AG04449 (cell line): ENCODE measurements at places on chromosomes 7 and 10.

DNA sequence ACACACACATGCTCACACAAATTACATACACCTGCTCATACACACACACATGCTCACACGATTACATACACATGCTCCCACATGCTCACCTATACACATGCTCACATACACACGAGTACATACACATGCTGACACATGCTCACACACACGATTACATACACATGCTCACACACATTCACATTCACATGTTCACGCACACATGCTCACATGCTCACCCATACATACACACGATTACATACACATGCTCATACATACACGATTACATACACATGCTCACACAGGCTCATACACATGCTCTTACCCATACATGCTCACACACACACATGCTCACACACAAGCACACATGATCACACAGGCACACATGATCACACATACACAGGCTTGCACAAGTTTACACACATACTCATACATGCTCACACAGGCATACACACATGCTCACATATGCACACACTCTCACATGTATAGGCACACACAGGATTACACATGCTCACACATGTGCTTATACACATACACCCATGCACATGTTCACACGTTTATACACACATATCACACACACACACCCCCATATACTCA, 118.5 kb downstream of the PAXIP1 start:
- DNase-seq: no peak

GRCh38 chr10:8158193-8159071, 103.9 kb downstream of the GATA3 start:
- DNase-seq: no peak

DNA sequence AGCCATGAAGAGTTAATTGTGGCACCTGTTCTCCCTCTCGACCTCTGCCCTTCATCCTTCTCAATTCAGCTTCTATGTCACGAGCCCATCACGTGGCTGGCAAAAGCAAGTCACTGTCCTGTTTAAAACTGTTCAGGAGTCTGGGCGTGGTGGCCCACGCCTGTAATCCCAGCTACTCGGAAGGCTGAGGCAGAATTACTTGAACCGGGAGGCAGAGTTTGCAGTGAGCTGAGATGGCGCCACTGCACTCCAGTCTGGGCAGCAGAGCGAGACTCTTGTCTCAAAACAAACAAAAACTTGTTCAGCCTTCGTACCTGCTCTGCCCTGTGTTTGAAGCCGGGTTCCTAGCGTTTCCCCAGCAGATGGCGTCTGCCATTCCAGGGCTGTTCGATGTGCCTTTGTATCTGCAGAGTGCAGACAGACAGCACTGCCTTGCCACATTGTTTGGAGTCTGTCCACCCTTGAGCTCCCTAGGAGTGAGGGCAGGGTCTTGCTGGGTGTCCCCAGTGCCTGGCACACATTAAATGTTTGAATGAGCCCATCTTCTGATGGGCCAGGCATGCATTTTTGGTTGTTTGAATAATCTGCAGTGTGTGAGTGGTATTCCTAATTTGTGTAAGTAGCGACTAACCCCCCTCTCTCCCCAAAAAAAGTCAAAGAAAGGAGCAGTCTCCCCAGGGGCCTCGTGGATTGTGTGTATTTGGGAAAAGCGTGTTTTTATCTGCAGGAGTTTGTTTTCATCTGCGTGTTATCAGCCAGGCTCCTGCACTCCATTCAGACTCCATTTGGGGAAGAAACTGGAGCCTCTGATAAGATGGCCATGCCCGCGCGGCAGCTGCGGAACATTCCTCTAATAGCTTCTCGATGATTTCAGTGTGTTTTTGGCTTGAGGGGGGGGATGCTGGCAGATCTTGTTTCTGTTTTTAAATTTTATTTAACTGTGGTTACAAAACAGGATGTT, 61.2 kb downstream of the DNAJB6 start:
- peak; percentile 34 for DNase-seq

DNA sequence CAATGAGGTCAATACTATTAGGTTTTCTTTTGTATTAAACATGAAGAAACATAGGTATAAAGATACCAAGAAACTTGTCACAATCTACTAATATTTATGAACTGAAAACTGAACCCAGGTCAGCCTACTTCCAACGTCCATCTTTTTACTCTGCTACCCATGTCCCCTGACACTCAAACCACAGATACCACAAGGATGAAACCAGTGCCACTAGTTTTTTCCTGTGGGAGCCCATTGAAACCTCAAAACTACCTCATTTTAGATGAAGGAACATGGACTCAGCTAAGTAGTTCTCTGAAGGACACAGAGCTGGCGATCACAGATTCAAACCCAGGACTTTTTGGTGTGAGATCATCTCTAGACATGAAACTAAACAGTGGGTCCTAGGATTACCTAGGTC, 6.8 kb downstream of the TET1 start:
- no peak for DNase-seq

GRCh38 chr7:53684693-53685092, 649.3 kb downstream of the POM121L12 start:
- no peak for DNase-seq

GRCh38 chr7:99121496-99122021, 22.3 kb downstream of the SMURF1 start:
- DNase-seq: no peak

- DNase-seq: no peak
Measured at GRCh38 chr7:7884855-7885254, 83.7 kb upstream of the GLCCI1 start.

- no peak for DNase-seq
Measured at GRCh38 chr10:128526791-128527375, 400.7 kb upstream of the MKI67 start.

DNA sequence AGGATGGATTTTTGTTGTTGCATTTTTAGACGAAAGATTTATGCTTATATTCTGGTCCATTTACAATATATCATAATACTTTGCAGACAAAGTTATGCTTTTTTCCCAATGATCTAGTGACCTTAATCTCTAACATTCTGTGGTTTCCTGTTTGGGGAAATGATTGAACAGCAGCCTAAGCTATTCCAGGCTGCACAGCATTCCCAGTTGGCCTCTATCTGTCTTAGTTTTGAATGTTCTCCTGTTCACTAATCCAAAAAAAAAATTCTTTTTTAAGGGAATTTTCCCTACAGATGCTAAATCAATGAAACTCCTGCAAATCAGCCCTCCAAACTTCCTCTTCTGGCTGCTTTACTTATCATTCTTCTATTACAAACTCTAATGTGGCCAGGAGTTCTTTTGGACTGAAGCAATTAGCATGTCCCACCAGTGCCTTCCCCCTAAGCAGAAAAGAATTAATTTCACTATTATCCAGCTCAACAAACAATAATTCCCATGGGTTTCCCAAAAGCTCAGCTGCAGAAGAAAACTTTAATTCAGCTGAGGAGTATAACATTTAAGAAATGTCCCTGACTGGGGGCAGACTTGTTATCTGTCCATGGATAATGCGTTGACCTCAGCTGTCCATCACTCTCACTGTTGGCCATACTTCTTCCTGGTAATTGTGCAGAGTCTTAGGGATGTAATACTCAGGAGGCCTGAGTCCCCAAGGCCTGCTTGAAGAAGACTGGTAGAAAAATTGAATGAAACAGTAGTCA, 81.9 kb upstream of the TRIL start:
- no peak for DNase-seq

DNA sequence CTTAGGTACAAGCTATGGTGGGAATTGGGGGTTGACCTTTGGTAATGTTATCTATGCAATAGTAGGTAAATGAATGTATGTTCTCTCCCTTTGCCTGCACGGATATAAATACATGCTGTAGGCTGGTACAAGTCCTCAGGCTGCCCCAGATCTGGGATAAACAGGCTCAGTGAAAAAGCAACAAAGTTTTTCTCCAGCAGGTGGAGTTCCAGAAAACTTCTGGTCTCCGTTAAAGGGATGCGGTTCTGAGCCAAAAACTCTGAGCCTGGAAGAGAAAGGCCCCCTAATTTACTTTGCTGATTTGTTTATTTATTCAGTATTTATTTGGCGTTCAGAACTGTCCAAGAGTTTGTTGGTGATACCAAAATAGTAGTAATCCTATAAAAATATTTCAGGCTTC, 204.7 kb downstream of the ADRA2A start:
- DNase-seq: no peak

- no peak for DNase-seq
Measured at GRCh38 chr7:158362912-158363905, 224.4 kb downstream of the PTPRN2 start.

- DNase-seq: no peak
Measured at GRCh38 chr7:105118612-105119600, 104.9 kb downstream of the KMT2E start.

DNA sequence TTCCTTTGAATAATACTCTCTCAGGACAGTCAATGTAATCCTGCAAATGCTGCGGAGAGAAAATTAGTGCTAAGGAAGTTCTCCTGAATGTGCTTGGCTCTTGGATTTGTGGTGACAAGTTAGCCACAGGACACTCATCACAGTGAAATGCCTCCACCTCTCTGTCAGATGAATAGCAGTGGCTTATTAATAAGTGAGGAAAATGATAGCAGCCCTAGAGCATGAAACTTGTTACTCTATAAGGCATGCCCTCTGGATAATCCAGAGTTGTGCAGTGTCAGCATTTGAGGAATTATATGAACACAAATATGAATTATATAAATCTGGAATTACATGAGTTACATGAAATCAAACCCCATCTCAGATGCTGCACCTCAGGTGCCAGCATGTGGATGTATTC, 23.5 kb upstream of the TBX20 start:
- no peak for DNase-seq

GRCh38 chr10:73225518-73225917, 21.5 kb downstream of the DNAJC9 start:
- no peak for DNase-seq

GRCh38 chr7:25348104-25348503, 119.8 kb upstream of the NPVF start:
- DNase-seq: no peak

DNA sequence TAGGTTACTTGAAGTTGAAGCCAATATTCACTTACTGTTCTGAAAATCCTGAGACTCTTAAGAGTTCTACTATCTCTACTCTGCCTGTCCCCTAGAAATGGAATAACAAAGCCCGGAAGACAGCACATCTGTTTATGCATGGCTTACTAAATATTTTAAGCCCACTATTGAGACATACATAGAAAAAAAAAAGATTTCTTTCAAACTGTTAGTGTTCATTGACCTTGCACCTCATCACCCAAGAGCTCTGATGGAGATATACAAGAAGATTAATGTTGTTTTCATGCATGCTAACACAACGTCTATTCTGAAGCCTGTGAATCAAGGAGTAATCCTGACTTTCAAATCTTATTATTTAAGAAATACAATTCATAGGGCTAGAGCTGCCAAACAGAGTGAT, 859.3 kb upstream of the C7orf33 start:
- no peak for DNase-seq

DNA sequence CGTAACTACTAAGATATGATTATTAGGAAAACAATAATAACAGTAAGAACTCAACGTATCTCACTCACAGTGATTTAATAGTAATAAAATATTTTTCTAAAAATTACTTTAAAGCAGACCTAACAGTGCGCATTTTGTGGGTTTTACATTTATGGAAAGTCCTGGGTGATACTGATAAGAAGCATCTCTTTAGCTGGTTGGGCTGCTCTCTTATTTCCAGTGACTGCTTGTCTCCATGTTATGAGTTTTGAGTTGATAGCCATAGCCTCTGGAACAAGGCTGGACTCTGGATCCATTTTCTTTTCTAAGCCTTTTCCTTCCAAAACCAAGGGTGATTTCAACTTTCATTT, 29.5 kb upstream of the INHBA start:
- no peak for DNase-seq

- DNase-seq: no peak
Measured at GRCh38 chr7:41630741-41631140, 72.1 kb downstream of the INHBA start.

- no peak for DNase-seq
Measured at GRCh38 chr7:21941611-21942141, 4.0 kb downstream of the CDCA7L start.

DNA sequence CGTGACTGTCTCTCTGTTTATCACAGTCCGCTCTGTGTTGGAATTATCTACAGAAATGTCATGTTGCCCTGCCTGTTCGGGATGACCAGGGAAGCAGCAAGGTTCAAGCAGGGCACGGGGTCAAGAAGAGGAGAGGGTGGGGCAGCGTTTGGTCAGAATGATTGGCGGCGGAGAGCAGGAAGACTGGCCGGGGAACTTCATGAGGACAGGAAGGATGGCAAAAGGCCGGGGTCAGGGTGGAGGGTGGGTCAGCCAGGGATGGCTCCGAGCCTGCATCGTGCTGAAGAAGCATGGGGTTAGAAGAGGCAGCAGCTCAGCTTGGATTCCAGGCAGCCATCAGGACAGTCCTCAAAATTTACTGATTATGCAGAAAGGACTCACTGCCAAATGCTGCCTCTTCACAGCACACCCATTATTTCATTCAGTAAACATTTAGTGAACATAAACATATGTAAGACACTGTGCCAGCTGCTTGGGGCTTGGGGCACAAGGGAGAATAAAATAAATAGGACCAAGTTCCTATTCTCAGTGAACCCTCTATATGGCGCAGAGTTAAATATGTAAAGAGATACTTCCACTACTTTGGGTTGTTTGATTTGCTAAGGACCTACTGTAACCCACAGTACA, 42.8 kb downstream of the WNT2 start:
- DNase-seq: no peak

- DNase-seq: no peak
Measured at GRCh38 chr7:4845740-4846142, 16.1 kb downstream of the PAPOLB start.

GRCh38 chr10:98414932-98415730, at the start of gene PYROXD2:
Gene PYROXD2 (minus strand): TSS chr10:98415182. CDS start chr10:98415135, 47 bp downstream.
- DNase-seq: peak; percentile 64

DNA sequence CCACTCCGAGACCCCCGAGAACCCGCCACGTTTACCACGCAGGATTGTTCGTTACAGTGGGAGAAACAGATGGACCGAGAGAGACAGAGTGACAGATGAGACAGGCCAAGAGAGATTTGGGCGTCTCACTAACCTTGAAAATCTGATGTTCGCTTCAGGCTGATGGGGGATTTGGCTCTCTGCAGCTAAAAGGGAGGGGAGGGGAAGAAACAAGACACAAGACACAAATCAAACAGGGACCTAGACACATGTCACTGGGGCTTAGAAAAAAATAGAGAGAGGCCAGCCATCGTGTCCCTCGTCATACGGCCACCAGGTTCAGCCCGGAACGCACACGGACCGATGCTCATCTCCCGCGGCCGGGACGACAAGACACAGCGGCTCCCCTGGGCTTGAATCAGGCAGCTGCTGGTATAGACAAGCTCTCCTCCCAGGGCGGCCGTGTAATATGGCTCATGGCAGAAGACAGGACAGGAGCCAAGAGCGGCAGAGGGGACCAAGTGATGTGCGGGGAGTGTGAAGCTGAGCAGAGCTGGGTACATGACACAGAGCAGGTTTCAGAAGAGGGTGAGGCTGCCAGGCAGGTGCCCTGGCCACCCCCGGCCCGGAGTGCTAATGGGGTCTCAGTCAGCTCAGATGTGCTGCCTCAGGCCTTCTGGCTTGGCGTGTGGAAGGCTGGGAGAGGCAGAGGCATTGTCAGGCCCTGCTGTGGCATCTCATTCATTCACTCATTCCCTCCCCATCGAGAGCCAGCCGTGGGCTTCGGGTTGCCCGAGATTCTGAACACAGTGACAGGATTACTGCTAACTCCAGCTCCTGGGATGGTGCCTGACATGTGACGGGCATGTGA, 88.5 kb upstream of the GNA12 start:
- no peak for DNase-seq

- no peak for DNase-seq
Measured at GRCh38 chr7:139560678-139561077, 37.2 kb downstream of the CLEC2L start.
